ENCODE measurements at places on chromosomes 12 and 14.
A peak's percentile ranks its signal among the peaks of the same experiment; 100 is the strongest.

- DNase-seq, result no peak
These were observed 101.4 kb downstream of the SLC38A1 start for GRCh38 chr12:46167412-46167811.

GRCh38 chr14:39229222-39229543 is 4.5 kb upstream of the MIA2 start:
- no peak for DNase-seq

DNA sequence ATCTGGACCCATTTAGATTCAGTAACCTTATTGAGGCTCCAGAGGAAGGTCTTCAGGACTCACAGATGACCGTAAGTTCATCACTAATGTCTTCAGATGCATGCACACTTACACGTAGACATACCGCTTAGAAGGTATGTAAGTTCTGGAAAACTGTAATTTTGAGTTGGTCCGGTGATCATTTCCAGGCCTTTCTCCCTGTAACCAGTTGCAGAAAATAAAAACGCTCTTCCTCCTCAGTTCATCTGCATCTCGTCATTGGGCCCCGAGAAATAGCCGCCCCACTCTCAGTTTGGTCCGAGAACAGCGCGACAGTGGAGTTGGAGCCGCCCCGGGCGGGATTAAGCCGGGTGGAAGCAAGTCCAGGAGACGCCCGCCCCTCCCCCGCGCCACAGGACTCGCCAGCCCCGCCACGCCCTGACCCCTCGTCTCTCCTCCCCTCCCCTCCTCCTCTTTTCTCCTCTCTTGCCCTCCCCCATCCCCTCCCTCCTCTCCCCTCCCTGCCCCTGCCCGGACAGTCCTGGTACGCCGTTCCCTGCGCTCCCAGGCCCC is 83.7 kb downstream of the TNFAIP2 start:
- peak; percentile 95 for DNase-seq

GRCh38 chr12:11497438-11497837 is 102.1 kb upstream of the PRB2 start:
- DNase-seq, result no peak

DNA sequence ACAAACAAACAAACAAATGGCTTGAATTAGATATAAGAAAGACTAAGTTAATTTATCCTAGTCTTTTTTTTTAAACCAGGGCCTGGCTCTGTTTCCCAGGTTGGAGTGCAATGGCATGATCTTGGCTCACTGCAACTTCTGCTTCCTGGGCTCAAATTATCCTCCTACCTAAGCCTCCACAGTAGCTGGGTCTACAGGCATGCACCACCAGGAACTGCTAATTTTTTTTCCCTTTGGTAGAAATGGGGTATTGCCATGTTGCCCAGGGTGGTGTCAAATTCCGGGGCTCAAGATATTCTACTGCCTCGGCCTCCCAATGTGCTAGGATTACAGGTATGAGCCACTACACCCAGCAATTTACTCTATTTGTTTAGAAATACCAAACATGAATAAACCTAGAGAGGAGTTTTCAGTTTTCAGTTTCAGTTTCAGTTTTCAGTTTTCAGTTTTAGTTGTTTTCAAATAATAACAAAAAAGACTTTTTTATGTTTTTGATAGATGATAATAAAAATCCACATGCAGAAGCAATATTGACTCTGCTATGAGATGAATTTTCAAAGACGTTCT is 817.0 kb downstream of the FLRT2 start:
- DNase-seq, result no peak

DNA sequence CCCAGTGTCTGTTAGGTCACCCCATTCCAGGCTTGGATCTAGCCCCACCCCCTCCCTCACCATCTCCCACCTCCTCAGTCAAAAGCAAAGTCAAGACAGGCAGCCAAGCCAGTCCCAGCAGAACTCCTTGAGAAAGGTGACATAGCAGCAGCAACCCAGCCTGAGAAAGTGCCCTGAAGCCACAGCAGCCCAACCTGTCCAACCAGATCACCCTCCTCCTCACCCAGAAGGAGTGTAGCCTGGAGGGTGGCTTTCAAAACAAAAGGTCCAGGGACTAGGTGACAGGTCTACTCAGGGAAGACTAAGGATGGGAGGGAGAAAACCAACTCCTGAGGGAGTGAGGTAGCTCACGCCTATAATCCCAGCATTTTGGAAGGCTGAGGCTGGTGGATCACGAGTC is 5.2 kb downstream of the RAB15 start:
- DNase-seq, result no peak

DNA sequence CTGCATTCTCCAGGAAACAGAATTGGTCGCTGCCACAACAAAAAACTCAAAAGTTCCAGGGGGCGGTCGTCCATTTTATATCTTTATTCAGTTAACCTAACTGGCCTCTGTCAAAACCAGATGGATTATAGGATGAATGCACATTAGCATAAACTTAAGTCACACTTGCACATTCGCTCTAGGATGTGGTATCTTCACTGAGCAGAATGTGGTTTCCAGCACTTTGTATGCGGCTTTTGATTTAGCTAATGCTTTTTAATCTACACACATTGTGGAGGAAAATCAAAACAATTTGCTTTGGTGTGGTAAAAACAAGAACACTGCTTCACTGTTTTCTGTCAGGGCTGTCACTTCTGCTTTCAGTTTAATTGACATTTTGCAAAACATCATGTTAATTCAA is 4.5 kb downstream of the TAS2R50 start:
- DNase-seq, result no peak

DNA sequence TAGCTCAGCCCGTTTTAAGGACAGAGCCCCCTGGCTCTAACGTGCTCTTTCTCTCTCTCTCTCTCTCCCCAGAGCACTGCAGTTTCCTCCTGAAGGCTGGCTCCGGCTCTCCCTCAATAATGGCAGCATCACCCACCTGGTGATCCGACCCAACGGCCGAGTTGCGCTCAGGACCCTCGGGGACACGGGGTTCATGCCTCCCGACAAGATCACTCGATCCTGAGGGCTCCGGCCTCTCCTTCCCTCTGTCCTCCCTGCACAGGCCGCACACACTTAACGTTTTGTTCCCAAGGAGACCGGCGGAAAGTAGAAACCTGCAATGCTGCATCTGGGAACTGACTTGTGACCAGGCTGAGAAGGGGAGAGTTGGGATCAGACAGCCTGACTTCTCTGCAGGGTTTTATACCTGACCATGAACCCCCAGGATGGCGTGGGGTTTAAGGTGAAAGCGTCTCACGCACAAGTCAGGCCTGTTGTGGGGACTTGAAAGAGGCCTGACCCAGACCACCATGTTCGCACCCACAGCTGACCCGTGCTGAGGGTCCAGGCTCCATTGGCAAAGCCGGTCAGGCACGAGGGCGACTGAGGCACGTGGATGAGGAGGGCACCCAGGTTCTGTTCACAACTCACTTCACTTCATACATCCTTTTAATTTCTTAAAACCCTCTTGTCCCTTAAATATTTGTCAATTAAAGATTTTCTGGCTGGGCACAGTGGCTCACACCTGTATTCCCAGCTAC is 10.1 kb downstream of the PGAM5 start:
- DNase-seq, result no peak

DNA sequence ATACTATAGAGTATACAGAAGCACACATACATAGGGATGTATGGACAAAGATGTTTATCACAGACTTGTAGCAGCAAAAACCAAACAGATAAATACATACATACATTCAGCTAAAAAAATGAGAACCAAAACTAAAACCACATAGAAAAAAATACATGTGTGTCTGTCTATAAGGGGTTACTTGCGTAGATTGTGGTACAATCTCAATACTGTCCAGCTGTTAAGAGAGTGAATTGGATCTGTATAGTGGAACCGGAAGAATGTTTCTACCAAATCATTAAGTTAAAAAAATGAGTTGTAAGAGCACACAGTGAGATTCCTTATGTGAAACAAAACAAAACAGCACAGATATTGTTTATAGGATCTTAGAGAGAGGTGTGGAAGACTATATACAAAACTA is 44.2 kb upstream of the DCD start:
- no peak for DNase-seq

- DNase-seq, result no peak
These were observed 158.9 kb downstream of the KIF26A start for GRCh38 chr14:104297313-104297704.

DNA sequence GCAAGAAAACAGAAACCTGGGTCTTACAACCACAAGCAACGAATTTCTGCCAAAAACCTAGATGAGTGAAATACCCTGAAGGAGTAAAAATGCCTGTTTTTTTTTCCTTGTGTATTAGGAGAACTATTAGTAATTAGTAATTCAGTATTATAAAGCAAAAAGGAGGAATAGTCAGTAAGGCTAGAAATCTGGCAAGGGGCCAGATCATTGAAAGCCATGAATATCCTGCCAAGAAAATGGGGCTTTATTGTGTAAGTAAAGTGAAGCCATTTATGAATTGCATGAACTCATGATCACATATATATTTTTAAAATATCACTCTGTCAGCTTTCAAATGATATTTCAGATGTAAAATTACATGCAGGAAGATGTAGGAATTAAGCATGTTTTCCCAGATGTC is 57.9 kb downstream of the TXNDC16 start:
- no peak for DNase-seq

DNA sequence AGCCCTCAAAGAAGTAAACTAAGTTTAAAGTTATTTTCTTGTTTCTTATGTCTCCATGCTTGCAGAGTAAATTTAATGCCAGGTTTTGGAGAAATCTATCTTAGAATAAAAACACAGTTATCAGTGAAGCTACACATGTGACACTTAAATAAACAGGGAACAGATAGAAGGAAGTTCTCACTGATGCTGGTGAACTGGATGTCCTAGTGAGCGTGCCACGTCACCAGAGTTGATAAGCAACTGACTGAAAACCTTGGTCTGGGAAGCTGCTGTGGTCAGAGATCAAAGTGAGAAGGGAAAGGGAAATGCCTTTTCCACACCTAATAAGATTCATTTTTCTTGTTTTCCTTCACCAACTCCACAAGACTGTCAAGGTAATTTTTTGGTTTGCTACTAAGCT is 74.8 kb upstream of the PCED1B start:
- peak; percentile 74 for DNase-seq

DNA sequence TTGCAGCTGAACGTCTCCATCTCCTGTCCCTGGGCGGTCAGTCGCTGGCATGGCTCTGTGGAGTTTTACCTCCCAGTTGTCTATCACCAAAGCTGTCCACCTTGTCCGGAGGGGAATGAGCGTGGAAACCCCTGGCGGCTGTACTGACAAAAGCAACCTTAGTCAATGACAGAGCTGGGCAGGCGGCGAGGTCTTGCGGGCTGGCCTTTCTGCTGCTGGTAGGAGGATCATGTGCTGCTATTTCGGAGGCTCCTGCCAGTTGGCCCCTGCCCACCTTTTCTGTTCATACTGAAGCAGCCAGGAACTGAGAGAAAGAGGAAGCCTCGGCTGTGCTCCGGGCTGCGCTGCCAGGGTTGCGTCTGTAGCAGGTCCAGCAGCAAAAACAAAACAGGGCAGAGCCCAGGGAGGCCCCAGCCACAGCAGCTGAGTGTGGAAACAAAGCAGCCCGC is 57.7 kb downstream of the HMGA2 start:
- peak; percentile 72 for DNase-seq

GRCh38 chr14:75335571-75335970 is 56.9 kb downstream of the FOS start:
- no peak for DNase-seq

- DNase-seq, result peak; percentile 53
These were observed 315.9 kb downstream of the BMP4 start for GRCh38 chr14:53640695-53641094.

DNA sequence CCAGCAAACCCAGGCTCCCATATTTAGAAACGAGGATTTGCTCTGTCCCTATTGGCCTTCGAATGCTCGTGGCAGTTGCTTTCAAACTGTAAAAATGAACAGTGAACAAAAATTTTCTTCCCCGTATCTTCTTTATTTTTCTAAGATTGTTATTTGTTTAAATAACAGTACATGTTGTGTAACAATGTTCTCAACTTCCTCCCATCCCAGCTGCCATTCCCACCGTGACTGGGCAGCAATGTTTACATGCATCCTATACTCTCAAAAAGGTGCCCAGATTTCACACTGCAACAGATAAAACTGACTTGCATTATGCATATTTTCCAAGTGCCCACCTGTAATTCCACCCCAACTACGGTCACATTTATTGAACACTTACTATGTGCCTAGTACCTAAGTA is 12.8 kb downstream of the VCPKMT start:
- no peak for DNase-seq

DNA sequence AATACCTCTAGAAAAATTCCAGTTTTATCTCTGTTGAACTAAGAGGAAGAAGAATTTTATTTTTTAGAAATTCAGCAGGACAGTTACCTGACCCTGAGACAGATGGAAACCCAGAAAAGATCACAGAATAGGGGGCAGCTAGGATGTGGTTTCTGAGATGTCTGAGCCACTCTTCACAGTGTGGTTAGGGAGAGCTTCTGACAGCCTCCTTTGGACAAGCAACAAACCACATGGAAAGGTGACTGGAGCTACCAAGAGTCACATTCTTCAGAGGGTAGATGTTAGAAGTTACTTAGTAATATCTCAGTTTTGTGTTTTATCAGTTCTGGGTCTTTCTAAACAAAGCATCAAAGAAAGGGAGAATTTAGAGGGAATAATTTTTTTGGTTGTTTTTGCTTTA is 117.3 kb upstream of the NAP1L1 start:
- no peak for DNase-seq

GRCh38 chr14:105971593-105972500 is 445.5 kb downstream of the TMEM121 start:
- no peak for DNase-seq

- peak; percentile 63 for DNase-seq
These were observed 205.5 kb downstream of the CHST11 start for GRCh38 chr12:104662203-104662602.

DNA sequence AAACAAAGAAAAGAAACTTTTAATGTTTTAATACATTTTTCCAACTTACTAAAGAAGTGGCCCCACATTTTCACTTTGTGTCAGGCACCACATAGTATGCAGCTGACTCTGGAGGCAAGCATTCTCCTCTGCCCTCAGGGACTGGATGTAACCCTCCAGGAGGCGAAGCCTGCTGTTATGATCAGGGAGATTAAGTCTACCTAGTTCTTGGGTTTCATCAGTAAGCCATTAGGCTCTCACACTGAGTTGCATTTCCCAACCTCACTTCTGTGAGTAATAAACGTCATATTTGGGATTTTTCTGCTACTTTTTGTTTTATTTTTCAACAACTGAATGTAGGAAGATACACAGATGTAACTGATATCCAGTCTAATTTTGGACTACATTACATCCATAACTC is 101.2 kb upstream of the LRFN5 start:
- peak; percentile 38 for DNase-seq

- DNase-seq, result no peak
These were observed 22.1 kb upstream of the SERPINA4 start for GRCh38 chr14:94539181-94539580.

GRCh38 chr14:101442451-101442850 is 118.8 kb upstream of the DIO3 start:
- DNase-seq, result no peak

- DNase-seq, result no peak
These were observed 91.7 kb upstream of the PELI2 start for GRCh38 chr14:56026506-56026905.

GRCh38 chr12:114096461-114096860 is 130.3 kb upstream of the RBM19 start:
- DNase-seq, result no peak

DNA sequence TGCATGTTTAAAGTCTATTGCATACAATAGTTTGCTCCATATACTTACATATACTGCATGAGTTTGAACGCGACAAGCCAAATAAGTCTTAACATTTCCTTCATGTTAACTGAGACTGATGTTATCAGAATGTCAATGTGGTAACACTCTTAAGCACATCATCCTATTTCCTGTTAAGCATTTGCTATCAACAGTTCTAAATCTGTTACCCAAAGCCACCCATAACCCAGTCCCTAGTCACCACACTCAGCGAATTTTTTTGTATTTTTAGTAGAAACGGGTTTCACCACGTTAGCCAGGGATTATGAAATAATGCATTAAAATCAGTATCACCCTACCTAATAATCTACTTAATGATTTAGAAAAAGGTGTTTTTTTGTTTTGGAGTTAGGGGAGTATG is 39.4 kb downstream of the HNRNPC start:
- no peak for DNase-seq
